SK-N-MC (cell line): ENCODE measurements at places on chromosomes 6 and 20.

- DNase-seq = no peak
Measured at GRCh38 chr6:6599468-6599873, 11.0 kb downstream of the LY86 start.

DNA sequence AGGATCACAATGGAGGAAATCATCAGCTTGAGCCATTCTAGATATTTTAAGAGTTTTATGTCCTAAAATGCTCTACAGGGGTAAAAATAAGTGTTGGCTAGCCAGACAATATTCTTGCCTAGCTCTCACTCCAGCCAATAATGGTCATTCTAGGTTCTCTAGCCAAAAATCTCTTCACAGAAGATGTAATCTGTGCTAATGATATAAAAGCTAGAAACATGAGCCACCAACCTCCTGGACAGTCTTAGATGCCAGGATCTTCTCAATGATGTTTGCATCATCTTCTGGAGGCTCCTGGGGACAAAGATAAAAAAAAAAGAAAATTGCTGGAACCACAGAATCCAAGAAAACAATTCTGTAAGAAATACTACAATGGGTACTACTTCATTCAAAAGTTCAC, 119.1 kb downstream of the CHD6 start:
- no peak for DNase-seq

DNA sequence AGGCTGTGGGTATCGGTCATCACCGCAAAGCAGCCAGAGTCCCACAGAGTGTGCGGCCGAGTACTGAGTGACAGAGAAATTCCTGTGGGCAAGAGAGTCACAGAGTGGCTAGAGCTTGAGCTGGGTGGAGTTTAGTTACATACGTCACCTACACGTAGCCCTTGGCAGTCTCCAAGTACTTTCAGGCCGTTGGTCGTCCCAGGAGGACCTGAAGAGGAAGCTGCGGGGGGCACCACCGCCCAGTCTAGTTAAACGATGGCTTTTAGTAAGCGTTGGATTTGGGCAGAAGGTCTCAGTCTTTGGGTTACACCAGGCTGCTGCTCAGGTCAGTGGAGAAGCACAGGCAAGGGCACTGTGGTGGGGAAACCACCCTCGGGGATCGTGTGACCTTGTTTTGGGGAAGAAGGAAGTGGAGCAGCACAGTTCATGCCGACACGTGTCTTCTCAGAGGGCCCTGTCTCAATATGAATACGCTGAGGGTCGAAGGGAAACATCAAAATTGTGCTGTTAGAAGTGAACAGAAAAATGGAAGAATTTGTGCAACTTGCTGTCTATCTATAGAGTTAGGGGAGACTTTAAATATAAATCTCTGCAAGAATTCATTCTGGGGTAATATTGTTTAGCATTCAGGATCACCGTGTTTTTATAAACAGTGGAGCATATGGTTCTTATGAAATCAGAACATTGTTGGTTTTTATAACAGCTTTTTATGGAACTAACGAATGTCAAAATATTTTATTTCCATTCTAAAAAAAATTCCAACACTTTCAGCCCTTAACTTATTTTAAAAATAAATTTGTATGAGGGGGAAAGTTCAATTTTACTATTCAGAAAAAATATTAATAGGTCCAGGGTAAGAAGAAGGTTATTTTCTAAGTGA, 28.6 kb downstream of the KIF25 start:
- no peak for DNase-seq

- no peak for DNase-seq
Measured at GRCh38 chr20:32063695-32064094, 11.7 kb downstream of the HCK start.

- no peak for DNase-seq
Measured at GRCh38 chr20:58800134-58800871, 50.4 kb downstream of the GNAS-AS1 start.

DNA sequence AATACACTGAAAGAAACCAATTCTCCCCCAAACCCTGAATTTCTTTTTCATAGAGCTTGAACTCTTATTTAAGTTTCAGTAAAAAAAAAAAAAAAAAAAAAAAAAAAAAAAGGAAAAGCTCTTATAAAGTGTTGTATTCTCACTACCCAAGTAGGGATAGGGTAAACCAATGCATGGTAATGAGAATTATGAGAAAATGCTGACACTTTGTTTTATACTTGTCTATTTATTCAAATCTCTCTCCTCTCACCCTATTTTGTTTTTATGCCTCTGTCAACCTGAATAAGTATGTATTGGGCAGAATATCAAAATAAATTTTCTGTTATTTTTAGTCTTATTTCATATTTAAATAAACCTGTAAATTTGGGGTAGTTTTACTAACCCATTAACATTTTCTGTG, 181.9 kb downstream of the GJA1 start:
- DNase-seq = no peak

- no peak for DNase-seq
Measured at GRCh38 chr6:1392813-1393640, 3.7 kb downstream of the FOXF2 start.

- no peak for DNase-seq
Measured at GRCh38 chr6:159973951-159974350, 5.1 kb downstream of the IGF2R start.

DNA sequence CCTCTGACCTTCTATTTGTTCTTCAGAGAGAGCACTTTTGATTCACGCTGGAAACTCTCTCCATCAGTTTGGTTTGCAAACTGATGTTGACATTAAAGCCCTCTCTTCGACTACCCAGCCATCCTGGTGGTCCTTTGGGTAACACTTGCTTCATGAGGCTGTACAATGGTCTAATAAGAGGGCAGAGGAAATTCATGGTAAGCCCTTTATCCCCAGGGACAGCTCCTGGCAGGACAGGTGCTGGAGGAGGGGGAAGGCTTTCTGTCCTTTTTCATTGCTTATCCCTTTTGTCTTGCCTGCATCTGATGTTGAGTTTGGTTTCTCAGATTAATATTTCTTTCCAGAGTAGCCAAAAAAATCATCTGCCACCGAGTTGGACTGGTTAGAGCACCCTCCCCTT, 52.1 kb upstream of the CD93 start:
- DNase-seq = no peak

- no peak for DNase-seq
Measured at GRCh38 chr6:125346201-125346925, 44.6 kb upstream of the HDDC2 start.

DNA sequence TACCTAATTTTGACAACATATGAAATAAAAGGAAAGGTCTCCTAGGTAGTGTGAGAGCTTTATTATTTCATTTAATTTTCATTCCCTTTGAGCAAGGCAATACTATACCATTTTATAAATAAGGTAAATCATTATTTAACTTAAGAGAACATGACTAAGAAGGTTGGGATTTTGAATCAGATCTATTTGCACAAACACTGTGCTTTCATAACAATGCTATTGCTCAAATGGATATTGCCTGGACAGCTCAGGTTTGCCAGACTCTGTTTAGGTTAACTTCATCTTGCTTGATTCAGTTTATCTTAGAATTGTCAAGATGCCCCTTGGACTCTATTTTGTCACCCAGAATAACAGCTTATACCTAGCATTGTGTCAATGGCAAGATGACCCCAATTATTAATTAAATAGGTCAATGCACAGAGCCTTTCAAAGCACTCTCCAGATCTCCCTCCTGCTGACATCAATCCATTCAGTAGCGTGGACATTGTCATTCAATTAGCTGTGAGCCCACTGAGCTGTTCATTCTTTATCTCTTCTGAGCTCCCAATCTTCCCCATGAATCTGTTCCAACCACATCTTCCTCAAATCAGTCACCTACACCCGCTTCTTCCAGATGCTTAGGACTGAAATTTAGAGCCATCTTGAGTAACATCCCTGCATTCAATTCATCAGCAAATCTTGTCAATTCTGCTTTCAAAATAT, 42.1 kb upstream of the TMEM30A start:
- DNase-seq = no peak

DNA sequence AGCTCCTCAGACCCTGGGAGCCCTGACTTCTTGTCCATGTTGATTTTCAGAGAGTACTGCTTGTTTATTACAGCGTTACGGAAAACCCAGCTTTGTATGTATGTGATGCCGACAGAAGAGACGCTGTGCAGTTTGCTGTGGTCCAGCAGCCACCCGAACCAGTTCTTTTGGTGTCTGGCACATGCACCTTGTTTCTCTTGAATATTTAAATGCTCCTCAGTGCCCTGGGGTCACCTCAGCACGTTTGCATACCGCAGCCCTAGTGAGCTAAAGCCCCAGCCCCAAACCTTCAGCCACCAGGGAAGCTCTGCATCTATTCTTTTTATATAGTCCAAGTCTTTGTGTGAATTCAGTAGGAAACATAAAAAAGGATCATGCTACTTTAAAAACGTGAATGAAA, 39.9 kb downstream of the AFDN start:
- DNase-seq = no peak

GRCh38 chr6:80142586-80142985, 36.1 kb downstream of the BCKDHB start:
- no peak for DNase-seq

DNA sequence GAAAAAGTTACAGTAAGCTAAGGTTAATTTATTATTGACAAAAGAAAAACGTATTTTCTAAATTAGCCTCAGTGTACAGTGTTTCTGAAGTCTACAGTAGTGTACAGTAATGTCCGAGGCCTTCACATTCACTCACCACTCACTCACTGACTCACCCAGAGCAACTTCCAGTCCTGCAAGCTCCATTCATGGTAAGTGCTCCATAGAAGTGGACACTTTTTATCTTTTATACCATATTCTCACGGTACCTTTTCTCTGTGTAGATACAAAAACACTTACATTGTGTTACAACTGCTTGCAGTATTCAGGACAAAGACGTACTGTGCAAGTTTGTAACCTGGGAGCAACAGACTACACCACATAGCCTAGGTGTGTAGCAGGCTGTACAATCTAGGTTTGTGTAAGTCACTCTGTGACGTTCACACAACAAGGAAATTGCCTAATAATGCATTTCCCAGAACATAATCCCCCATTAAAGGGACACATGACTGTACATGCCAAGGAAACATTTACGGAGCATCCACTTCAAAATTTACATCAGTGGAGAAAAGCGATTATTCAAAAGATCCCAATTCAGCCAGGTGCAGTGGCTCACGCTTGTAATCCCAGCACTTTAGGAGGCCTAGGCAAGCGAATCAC, 133.4 kb downstream of the BANF2 start:
- no peak for DNase-seq

DNA sequence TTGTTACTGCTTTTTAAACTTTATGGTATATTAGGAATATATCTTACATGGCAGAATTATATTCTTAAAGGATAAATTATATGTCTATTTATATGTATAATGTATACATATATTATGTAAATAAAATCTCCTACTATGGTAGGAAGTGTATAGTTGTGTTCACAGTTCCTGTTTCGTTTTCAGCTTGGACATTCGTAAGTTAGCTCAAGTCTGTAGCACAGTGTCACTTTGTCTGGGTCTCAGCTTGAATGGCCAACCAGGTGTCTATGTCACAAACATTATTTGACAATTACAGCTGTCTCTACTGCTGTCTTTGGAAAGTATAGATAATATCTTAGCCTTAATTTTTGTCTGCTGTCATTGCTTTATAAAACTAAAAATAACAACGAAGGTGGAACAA, 303.9 kb downstream of the CDKAL1 start:
- no peak for DNase-seq

GRCh38 chr6:16446273-16446672, 207.9 kb downstream of the GMPR start:
- DNase-seq = no peak

GRCh38 chr6:138692058-138692977, 81.3 kb upstream of the CCDC28A start:
- no peak for DNase-seq

DNA sequence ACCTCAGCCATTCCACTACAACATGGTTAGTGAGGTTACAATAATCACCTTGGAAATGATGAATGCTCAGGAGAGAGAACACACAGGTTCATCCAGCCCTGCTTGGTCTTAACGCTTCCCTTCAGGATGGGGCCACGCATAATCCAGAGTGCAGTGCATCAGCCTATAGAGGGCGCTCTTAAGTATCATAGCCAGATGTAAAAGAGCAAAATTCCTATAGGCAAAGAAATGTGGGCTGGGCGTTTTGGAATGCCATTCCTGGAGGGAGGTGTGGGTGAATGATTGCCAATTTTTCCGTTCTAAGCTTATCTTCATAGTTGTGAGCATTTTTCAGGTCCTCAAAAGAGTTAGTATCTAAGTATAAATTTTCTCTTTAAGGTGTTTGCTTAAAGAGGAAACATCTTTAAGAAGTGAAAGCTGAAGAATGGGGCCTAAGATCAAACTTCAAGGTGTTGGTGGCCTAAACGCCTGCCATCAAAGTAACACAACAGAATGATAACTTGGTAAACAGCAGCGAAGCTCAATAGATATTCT, 1.8 kb downstream of the RIPOR2 start:
- no peak for DNase-seq

- no peak for DNase-seq
Measured at GRCh38 chr6:105646391-105646867, 243.5 kb upstream of the PREP start.

DNA sequence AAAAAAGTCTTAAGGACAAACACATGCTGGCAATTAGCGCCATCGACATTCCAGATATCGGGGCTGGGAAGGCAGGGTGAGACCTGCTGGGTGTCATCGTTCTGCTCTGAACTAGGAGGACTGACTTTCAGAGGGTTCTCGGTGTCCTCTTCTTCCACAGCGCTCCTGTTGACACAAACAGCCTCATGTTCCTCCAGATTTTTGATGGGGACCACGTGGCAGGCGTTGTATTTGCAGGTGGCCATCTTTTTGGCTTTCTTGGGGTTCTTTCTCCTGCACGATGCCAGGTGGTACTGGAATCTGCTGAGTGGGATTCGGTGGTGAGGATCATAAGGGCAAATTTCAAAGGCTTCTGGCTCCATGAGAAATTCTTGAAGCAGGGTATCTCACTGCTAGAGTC, 469 bp downstream of the GTSF1L start:
- no peak for DNase-seq

GRCh38 chr6:126300735-126301134, 39.2 kb upstream of the CENPW start:
- DNase-seq = no peak

- no peak for DNase-seq
Measured at GRCh38 chr6:156617941-156618340, 159.2 kb upstream of the ARID1B start.

DNA sequence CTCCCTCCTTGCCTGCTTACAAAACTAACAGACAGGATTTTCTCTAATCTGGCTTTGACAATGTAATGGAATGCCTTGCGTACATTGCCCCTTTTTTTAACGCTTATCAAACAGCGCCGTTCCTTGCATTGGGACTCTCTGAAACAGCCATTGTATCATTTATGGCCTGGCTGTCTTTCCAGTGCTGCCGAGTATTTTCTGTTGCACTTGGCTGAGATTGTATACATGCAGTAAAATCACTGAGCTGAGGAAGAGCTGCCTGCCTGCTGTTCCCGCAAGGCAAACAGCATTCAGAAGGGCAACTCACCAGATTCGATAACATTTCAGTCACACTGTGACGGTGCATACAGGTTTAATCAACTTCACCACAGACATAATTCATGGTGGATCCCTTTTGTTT, 106.0 kb downstream of the SH3BGRL2 start:
- no peak for DNase-seq

- DNase-seq = no peak
Measured at GRCh38 chr6:15995493-15995892, 133.4 kb upstream of the MYLIP start.
